ENCODE measurements at places on chromosomes 3 and 15.

DNA sequence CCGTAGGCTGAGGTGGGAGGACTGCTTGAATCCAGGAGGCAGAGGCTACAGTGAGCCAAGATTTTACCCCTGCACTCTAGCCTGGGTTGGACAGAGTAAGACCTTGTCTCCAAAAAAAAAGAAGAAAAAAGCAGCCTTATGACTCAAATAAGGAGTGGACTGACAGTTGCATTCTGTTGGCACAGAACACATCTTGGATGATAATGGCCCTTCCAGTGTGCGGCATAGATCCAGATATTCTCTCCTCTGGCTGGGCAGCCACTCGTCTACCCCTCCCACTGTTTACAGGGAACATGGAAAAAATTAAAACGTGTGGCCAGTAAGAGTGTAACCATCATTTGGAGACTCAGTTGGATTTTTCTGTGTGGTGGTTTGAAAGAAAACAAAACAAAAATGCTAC, 118.6 kb upstream of the RNF7 start:
- no peak for DNase-seq

DNA sequence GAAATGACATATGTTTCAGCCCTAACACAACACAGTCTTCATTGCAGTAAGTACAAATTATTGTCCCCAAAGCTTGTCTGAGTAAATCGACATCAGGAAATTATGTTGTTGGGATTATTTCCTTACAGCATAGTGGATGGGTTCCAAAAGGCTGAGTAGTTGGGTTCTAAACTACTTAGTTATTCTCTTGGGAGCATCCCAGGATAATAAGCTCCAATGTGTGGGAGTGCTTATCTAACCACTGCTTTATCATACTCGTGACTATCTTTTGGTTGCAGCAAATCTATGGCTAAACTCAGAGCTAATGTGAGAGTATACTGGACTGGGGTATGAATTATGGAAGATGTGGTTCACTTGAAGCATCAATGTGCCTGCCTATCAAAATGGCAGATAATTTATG, 128.5 kb downstream of the RBMS3 start:
- no peak for DNase-seq

DNA sequence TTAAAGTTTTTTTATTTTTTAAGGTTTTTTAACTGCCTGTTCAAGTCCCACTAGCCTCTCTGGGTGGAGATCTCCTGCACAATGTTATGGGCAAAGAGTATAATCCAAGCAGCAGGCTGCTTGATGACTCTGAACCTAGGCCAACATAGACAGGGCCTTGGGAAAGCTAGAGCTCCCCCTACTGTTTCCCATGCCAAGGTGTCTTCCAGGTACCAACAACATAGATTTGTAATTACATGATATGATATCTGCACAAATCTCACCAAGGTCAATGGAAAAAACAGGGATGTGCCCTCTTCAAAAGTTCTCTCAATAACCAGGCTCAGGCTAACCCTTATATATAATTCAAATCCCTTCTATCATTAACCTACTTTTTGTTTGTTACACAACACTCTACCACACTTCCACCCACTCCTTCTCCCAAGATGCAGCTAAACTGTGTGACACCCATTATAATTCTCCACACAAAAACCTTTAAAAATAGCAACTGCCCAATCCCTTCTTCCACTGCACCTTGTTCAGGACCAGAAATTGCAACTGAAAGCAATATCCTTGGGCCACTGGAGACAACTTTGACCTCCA, 43.8 kb downstream of the RBM15B start:
- peak; percentile 59 for DNase-seq

DNA sequence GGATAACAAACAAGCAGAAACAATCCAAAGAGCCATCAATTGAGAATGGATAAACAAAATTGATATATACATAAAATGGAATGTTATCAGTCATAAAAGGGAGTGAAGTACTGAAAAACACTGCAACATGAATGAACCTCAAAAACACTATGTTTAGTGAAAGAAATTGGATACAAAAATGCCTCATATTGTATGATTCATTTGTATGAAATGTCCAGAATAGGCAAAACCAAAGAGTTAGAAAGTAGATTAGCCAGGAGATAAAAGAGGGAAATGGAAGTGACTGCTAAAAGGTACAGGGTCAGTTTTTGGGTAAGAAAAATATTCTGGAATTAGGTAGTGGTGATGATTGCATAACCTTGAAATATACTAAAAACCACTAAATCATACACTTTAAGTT, 9.8 kb upstream of the SLC25A36 start:
- DNase-seq, result no peak

DNA sequence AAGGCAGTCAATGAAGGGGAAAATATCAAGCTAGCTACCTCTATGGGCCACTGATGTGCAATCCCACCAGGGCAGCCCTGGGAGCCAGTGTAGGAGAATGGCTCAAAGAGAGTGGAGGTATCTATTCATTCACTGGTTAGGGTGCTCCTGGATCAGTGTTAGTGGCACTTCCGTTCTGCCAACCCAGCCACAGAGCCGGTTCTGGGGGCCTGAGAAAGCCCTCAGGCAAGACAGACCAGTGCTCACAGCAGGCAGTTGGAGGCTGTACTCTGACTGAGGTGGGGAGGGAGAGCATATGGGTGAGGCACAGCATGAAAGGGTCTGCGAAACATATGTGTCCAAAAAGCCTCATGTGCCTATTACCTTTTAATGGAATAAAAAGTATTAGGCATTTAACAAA, 109.3 kb downstream of the KCNMB2 start:
- no peak for DNase-seq

GRCh38 chr3:78035131-78035641, 995.3 kb downstream of the ROBO2 start:
- peak; percentile 47 for DNase-seq

GRCh38 chr15:62109437-62109836, 42.7 kb downstream of the C2CD4A start:
- DNase-seq, result no peak

DNA sequence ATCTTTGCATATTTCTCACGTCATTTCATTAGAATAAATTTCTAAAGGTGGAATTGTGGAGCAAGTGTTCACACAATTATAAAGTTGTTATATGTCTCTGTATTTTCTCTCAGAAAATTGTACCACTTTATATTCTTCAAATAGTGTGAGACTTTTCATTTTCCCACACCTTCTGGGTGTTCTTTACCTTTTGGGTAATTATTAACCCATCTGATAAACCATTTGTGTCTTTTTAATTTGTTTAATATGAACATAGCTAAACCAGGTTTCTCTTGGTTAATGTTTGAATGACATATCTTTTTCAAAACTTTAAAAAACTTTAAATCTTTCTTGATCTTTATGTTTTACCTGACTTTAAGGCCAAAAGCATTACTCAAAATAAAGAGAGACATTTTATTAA, 40.5 kb downstream of the DZIP3 start:
- DNase-seq, result no peak

- no peak for DNase-seq
These were observed 97.4 kb downstream of the KCNAB1 start for GRCh38 chr3:156217674-156218352.

- DNase-seq, result peak; percentile 88
These were observed 754 bp downstream of the B3GNT5 start for GRCh38 chr3:183253528-183254486.

DNA sequence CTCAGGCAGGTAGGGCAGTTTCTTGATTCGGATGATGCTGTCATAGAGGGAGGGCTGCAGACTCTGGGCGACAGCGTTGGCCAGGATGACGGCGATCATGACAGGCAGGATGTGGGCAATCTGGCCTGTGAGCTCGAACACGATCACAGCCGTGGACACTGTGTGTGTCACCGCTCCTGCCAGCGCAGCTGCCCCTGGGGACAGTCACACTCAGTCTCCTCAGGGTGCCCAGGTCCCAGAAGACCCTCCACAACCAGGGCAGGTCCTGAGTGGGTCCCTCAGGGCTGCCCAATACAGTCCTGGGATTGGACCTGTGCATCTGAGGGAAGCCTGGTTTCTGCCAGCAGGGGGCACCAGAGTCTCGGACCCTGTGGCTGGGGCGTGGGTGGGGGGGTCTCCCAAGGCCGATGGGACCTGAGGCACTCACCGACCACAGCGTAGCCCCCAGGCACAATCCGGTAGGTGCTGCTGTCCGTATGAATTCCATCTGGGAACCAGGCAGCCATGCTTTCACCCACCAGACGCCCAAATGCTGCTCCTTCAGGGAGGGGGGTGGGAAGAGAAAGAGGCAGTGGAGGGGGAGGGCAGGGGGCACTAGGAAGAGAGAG, 7.2 kb downstream of the CLCN2 start:
- peak; percentile 69 for DNase-seq

DNA sequence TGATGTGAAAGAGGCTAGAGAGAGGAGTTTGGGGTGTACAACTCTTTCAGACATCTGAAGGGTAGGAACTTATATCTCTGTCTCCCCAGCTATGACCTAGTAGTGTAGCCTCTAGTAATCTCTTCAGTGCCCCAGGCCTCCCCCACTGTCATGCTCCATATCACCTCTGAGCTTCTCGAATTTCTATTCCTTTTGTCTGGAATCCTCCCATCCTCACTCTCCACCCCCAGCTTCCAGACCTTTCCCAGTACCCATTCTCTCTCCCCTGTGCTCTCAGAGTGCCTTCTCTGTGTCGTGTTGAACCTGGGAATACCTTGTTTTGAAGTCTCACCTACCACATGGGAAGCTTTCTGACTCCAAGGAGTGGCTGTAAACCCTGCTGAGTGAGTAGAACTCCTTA, 3.6 kb upstream of the RBPMS2 start:
- DNase-seq, result no peak

DNA sequence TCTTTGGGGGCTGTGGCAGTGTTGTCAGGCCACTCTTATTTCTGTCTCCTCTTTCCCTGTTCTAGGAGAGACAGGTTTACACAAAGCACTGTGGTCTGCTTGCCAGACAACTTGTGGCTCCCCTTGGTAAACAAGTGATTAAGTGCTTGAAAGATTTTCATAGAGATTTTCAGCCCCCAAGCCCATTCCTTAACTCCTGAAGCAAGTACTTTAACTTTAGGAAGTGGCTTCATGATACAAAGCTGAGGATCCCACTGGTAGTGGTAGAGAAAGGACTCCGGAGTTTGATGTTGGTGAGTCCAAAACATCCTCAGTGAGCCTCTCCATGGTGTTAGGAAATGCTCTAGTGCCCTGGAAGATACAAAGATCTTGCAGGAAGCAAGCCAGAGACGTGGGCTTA, 12.0 kb downstream of the ZBTB38 start:
- DNase-seq, result no peak

GRCh38 chr3:150450916-150451315, 42.8 kb downstream of the TSC22D2 start:
- DNase-seq, result no peak

DNA sequence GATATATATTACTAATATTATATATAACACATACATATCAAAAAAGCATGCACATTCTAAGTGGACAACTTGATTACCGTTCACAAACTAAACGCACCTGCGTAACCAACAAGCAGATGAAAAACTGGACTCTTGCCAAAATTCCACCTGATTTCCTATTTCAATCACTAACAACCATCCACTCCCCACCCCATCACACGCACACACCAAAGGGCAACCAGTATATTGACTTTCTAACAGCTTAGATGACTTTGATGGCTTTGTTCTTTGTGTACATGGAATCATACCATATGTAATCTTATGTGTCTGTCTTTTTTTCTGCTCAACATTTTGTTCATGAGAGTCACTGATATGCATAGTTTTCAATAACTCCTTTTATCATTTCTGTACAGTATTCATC, 496.8 kb upstream of the ARRDC4 start:
- DNase-seq, result no peak

GRCh38 chr3:71461114-71461513, 122.4 kb downstream of the FOXP1 start:
- no peak for DNase-seq

DNA sequence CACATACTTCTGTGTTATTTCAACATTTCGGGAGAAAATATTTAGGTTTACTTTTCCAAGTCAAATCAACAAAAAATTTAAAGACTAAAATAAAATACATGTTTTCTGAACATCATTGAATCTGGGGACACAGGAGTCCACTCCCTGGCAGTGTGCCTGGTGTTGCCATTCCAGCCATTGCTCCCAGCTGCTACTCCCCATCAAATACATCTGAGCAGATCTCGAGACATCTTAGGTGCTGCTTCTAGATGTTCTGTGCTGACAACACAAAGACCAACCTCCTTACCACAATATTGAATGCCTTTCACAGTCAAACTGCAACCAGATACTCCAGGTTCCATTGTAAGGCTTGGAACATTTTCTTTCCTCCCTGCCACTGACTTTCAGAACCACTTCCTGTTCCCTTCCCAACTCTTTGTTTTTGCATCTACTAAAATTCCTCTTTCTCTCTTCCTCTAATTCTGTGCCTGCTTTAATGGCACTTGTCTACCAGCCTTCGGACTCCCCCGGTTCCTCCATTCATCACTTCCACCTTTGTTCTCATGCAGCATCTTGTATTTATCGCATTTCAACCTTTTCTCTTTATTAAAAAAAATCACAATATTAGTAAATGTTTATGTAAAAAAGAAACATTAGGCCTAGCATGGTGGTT, 81.1 kb upstream of the SLC4A7 start:
- DNase-seq, result no peak

- DNase-seq, result no peak
These were observed 98.8 kb downstream of the XXYLT1 start for GRCh38 chr3:195172039-195172684.

DNA sequence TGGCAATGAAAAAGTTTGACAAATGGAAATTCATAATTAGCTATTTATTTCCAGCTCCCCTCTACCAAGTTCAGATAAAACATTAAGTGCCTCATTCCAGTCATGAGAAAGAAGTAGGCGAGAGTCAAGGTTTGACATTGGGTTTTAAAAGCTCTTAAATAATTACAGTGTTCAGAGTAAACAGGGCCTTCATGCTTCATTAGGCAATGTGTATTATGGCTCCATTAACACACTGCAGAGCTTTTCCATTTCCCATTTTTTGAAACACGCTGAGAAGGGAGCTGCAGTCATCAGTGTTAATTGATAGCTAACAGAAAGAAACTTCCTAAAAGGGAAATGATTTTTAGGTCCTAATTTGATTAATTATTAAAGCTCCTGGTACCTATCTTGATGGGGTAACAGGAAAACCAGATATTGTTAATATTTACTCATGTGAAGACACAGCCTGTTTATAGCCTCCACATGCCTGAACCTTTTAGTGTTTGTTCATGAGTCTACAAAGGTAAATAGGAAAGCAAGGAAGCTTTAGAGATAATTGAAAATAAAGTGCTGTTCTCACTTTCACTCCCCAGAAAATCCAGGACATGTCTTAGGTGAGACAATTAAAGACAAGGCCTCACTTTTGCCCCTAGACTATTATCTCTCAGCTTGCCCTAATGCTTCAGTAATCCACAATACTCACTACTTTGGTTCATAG, 28.7 kb downstream of the SST start:
- peak; percentile 37 for DNase-seq

DNA sequence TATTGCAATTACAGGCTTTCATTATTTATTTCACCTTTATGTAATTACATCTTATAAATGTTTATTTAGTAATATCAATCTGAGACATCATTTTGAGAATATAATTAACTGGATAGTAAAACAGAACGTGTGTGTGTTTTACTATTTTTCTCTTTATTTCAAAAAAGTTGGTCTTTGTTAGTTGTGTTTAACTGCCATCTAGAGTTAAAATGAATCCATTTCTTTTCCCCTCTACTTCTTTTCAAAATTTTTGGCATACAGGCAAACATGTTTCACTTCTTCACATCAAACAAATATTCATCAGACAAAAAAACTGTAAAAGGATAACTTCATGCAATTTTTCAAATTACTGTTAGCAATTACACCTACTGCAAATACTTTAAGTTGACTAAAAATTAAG, 61.1 kb downstream of the FEZF2 start:
- DNase-seq, result no peak

Data from eye (tissue), 1 donor.